Peyer's patch (tissue), 4 donors: ENCODE measurements at places on chromosomes 5 and 9. TPM values are rescaled to one million over a fixed set of nuclear protein-coding genes. Genes with fewer than 3 reads are reported as not detected.
A peak's percentile ranks its signal among the peaks of the same experiment; 100 is the strongest.

The ROR2 gene
- 0.70 TPM for total RNA-seq

The IRGM gene
- total RNA-seq, result 1.9 TPM

The HACD4 gene
- 2.4 TPM for total RNA-seq

DNA sequence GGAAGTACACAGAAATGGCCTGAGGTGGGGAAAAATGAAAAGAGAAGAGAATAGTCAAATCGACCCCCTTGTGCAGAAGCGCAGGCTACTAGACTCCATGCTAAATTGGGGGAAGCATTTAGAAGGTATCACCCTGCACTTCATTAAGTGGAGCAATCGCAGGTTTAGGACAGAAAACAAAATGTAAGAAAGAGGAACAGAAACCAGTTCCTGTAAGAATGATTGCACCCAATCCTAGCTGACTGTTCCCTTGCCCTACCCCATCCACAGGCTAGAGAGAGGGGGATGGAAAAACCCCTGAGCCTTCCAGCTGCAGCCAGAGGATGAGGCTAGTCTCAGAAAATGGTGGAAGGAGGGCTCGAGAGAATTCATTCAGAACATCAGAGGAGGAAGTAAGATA lies 23.9 kb upstream of the PPP1R2B start:
- H3K36me3 ChIP-seq, result no peaks in the 10 kb centered on the region
- DNase-seq, result no peak

DNA sequence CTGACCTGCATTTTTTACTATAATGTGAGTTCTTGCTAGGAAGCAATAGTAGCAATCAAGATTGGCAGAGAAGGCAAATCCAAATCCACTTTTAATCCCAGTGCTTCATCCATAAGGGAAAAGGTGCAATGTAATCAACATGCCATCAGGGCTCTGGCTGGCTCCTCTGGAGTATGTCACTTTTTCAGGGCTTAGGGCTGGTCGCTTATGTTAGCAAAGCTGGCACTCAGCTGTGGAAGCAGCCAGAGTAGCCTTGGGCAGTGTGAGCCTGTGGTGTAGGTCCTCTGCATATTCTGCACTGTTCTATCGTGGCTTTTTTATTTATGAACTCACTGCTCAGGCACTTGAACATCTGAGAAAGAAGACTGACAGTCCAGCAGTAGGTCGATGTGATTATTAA lies 16.1 kb downstream of the ACTBL2 start:
- no peak for DNase-seq
- H3K4me3 ChIP-seq, result no peak overlapping the region
- no peaks in the 10 kb centered on the region for H3K36me3 ChIP-seq
- H3K4me1 ChIP-seq, result no peaks in the 10 kb centered on the region
- no peaks in the 10 kb centered on the region for H3K27me3 ChIP-seq

DNA sequence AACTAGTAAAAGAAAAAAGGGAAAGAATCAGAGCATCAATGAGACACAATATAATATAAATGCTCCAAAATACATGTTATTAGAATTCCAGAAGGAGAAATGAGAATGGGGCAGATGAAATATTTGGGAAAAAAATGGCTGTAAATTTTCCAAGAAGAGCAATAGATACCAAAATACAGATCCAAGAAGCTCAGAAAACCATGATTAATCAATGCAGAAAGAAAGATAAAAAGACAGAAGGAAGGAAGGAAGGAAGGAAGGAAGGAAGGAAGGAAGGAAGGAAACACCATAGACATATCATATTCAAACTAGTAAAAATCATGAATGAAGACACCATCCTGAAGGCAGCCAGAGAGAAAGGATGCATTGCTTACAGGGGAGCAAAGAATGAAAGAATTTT lies 920.9 kb downstream of the EFNA5 start:
- H3K4me1 ChIP-seq, result no peaks in the 10 kb centered on the region
- no peaks in the 10 kb centered on the region for H3K27me3 ChIP-seq
- no peak for DNase-seq
- H3K36me3 ChIP-seq, result no peaks in the 10 kb centered on the region
- no peak overlapping the region for H3K4me3 ChIP-seq
- H3K27ac ChIP-seq, result no peak overlapping the region

The NXNL2 gene
- total RNA-seq, result not detected

The IFNA21 gene
- total RNA-seq, result not detected

DNA sequence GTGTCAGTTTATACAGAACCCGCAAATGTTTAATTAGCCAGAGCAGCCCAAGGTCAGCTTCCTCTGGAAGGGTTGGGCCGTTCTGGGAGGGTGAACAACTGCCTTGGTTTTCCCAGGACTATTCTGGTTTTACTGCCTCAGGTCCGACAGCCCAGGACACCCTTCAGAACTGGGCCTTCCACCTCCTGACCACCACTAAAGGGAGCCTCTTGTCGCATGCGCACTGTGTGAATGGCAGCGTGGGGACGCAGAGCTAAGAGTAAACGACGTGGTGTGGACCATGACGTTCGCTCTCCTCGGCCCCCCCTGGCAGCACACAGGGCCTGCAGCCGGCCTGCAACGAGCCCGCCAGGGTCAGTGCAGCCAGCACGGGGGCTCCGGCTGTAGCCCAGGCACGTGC lies 214.9 kb downstream of the FANCC start:
- no peaks in the 10 kb centered on the region for H3K36me3 ChIP-seq
- no peaks in the 10 kb centered on the region for H3K4me1 ChIP-seq
- DNase-seq, result no peak
- peak overlapping the region; percentile 13 for H3K27ac ChIP-seq
- H3K4me3 ChIP-seq, result no peak overlapping the region

DNA sequence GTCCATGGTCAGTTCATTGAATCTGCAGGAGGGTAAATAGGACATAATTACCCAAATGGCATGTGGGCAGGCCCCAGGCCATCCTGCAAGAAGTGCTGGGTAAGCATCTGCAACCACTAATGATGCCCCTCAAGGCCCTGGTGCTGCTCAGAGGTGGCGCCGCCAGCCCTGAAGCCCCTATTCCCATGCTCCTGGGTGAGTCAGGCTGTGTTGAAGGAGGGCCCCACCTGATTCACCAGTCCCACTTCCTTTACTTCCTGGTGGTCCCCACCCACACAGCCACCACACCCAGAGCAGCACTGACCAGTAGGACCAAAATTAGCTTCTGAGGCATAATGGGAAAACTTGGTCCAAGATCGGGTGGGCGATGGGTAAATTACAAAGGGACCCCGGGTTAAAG lies 120.4 kb upstream of the SPRY4 start:
- H3K36me3 ChIP-seq, result no peaks in the 10 kb centered on the region
- H3K27me3 ChIP-seq, result no peaks in the 10 kb centered on the region
- H3K4me1 ChIP-seq, result no peaks in the 10 kb centered on the region
- H3K27ac ChIP-seq, result no peak overlapping the region
- H3K4me3 ChIP-seq, result no peak overlapping the region
- no peak for DNase-seq

- no peak for DNase-seq
- H3K27me3 ChIP-seq, result no peaks in the 10 kb centered on the region
- H3K4me1 ChIP-seq, result no peaks in the 10 kb centered on the region
- H3K4me3 ChIP-seq, result no peak overlapping the region
- no peaks in the 10 kb centered on the region for H3K36me3 ChIP-seq
- no peak overlapping the region for H3K27ac ChIP-seq
These were observed 105.4 kb upstream of the ATP10B start for GRCh38 chr5:160957312-160957861.

- H3K27ac ChIP-seq, result no peak overlapping the region
- H3K4me3 ChIP-seq, result no peak overlapping the region
- DNase-seq, result no peak
- no peaks in the 10 kb centered on the region for H3K27me3 ChIP-seq
- no peaks in the 10 kb centered on the region for H3K4me1 ChIP-seq
These were observed 114.6 kb upstream of the PPP1R2B start for GRCh38 chr5:156735477-156735876.

GRCh38 chr5:76372323-76373054 lies 30.6 kb upstream of the IQGAP2 start:
- no peak for DNase-seq
- H3K27ac ChIP-seq, result no peak overlapping the region
- no peaks in the 10 kb centered on the region for H3K27me3 ChIP-seq
- no peaks in the 10 kb centered on the region for H3K4me1 ChIP-seq
- H3K4me3 ChIP-seq, result no peak overlapping the region
